NCI-H1105 treated with DMSO at 0.1 percent for 48 hours (cell line): ENCODE measurements at places on chromosomes 2 and 18.

DNA sequence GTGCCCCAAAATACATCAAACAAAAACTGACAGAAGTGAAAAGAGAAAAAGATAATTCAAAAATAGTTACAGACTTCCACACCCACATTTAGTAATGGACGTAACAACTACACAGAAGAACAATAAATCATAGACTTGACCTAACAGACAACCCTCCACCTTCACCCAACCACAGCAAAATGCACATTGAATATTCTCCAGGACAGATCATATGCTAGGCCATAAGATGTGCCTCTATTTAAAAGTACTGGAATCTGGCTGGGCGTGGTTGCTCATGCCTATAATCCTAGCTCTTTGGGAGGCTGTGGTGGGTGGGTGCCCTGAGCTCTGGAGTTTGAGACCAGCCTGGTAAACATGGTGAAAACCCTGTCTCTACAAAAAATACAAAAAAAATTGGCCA is 20.0 kb downstream of the SLC66A2 start:
- no peak for DNase-seq

DNA sequence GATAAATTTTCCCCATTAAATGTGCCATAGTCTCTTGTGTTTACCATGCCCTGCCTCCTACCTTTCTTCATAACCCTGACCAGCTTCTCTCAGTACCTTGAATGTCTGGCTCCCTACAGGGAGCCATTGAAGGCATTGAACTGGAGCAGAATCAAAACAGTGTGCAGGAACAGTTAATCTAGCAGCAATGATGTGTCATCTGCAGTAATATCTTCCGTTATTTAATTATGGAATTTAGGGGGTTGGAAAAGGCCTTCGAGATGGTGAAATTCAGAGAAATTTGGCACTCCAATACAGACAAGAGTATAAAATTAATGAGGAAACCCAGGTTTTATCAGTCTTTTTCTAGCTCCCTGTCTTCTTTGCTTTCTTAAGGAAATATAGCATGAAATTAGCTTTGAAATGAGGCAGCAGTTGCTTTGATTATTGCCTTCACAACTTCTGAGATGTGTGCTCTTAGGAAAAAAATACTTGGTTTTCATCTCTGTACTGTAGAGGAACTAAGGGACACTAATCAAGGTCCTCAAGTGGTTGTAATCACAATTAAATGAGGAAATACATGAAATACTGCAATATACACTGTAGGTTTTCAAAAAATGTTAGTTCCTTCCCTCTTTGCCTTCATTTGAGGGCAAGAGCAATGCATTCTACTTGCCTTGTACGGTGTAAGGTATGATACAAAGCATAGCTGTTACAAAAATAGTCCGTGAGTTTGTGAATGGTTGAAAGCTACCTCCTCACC is 369.1 kb downstream of the SETBP1 start:
- no peak for DNase-seq

DNA sequence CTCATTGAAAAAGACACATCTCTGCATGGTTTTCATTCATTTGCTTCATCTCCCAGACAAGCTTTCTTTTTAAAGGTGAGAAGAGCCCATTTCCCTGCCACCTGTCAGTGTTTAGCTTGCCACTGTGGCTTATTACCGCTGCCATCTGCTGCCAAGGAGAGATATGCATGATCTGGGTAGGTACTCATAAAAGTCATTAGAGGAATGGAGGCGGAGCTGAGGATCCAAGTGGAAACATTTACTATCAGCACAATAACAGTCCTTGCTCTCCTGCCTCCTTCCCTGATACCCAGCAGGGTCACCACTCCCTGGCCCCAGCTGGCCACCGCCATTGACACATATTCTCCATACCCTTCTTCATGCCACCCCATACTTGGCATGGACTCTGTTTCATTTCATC is 390.4 kb downstream of the TSN start:
- DNase-seq = peak; percentile 5

DNA sequence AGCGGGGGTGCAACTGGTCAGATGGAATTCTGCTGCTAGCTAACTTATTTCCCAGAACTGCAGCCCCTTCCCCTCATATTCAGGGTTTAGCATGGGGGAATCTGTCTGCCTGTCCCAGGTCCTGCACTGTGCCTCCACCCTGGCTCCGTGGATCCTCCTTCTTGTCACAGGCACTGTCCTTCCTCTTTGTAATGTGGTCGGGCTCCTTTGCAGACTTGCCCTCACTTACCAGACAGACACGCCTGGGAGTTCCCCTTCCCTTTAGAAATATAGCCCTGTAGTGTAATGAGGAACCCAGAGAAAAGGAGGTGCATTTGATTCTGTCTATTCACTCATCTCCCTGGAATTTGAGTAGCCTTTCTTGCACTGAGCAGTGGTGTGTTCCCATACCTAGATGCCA is 108.7 kb downstream of the TRIM43 start:
- DNase-seq = no peak

DNA sequence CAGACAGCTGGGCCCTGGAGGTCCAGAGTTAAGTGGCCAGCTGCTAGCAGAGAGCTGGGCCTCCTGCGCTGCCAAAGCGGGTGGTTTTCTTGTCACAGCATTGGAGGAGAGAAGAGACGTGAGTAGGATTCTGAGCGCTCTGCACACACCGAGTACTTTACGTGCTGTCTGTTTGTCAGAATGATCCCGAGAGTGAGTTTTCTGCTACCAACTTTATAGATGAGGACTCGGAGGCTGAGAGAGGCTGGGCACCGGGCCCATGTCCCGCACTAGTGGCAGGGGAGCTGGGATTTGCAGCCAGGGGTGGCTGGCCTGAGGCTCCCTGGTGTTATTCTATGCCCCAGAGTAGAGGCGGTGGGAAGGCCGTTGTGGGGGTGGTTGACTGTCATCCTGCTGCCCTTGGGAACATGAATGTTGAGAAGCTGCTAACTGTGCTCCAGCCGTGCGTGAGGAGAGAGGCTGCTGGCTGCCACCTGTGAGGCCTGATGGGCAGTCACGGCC is 36.3 kb upstream of the MBP start:
- DNase-seq = no peak
